ENCODE measurements at places on chromosomes 11 and 22.
A peak's percentile ranks its signal among the peaks of the same experiment; 100 is the strongest.

GRCh38 chr11:8098361-8098760, 17.4 kb downstream of the TUB start:
- DNase-seq, result peak; percentile 50

DNA sequence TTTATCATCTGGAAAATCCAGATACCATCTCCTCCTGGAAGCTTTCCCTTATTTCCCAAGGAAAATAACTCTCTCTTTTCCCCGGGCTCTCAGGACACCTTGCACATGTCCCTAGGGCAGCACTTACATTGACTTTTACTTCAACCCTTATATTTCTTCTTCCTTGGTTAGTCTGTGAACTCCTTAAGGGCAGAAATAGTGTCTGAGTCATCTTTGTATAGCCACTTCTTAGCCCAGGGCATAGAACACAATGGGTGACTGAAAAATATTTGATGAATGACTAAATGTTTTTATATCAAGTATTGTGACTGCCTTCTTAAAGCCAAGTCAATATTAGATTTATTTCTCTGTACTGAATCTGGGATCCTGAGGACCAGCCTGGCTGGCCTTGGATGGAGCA, 45.4 kb upstream of the MYOD1 start:
- no peak for DNase-seq

GRCh38 chr11:71311176-71311925, 59.0 kb upstream of the SHANK2 start:
- DNase-seq, result no peak

GRCh38 chr11:45754741-45755140, 50.2 kb upstream of the SLC35C1 start:
- DNase-seq, result no peak

GRCh38 chr11:75716659-75717058, 979 bp upstream of the MOGAT2 start:
- no peak for DNase-seq

- no peak for DNase-seq
Observed at GRCh38 chr22:50595189-50595588, 5.4 kb upstream of the MAPK8IP2 start.

DNA sequence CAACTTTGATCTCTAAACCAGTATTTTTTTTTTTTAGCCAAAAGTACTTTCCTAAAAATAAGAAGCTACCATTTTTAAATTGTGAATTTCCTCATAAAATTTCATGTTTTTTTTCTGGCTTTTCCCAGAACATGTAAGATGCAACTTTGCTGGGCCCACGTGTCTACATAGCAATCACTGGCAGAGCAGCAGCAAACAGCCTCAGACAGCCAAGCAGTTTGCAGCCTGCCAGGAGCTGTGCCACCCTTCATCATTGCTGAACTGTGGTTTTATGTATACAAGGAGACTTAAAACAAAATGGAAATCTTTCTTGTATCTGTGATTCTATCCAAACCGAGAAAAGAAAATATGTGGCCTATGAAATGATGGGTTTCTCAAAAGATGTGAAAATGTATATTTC, 110.2 kb downstream of the GRIA4 start:
- no peak for DNase-seq

- DNase-seq, result peak; percentile 93
Observed at GRCh38 chr11:47642099-47642855, at the start of gene MTCH2. Gene MTCH2 (minus strand): TSS chr11:47642559. CDS start chr11:47642465, 94 bp downstream.

DNA sequence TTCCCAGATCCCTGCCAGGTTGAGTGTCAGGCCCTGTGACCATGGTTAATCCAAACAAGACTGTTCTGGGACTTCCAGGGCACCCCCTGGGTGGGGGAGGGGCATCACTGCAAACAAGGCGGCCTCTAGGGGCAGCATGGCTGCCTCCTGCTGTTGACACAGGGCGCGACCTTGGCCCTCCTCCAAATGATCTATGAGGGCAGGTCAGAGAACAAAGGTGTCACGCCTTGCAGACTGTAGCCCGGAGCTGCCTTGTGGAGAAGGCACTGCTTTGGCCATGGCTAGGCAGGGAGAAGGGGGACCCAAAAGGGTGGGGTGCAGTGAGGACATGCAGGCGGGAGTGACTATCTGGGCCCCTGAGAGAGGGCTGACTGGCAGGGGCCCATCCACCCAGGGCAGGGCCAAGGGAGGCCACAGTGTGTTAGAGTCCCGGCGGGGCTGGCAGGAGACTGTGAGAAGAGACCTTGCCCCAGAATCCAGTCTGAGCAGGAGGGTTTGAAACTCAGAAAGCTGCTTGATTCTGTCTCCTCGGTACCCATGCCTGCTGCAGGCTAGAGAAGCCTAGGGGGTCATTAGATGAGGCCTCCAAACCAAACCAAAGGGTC, 35.6 kb downstream of the KCNC1 start:
- no peak for DNase-seq

DNA sequence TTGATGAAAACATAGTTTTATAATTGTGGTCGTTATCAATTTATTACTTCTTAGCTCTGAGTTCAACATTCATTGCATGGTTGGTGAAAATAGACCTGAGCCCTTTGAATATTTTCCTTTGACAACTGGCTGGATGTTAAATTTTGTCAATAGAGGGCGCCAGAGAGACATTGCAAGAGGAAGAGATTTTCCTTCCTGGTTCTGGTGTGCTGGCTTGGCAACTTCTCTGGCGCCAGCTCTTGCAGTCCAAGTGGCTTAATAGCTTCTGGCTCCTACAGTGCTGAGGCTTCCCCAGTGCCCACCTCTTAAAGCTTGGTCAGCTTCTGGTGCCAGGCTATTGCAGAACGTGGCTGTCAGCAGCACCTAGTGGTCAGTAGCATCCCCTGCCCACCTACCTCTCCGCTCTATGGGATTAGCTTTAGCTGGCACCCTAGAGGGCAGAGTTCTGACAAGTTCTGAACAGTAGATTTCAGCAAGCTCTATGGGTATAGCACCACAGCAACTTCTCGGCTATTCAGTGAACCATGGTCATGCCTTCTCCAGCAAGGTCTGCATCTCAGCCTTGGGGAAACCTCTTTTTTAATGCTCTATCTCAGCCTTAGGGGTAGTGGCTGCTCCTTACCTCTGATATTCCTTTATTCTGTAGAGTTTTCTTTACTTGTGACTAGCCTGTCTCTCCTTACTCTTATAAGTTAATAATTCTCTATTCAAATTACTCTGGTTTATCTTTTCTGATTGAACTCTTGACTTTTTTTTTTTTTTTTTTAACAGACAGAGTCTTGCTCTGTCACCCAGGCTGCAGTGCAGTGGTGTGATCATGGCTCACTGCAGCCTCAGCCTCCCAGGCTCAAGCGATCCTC, 59.4 kb downstream of the ACER3 start:
- DNase-seq, result peak; percentile 67

- DNase-seq, result no peak
Observed at GRCh38 chr11:122701143-122701542, 45.6 kb downstream of the UBASH3B start.

- no peak for DNase-seq
Observed at GRCh38 chr22:47129902-47130635, 367.6 kb downstream of the TBC1D22A start.

DNA sequence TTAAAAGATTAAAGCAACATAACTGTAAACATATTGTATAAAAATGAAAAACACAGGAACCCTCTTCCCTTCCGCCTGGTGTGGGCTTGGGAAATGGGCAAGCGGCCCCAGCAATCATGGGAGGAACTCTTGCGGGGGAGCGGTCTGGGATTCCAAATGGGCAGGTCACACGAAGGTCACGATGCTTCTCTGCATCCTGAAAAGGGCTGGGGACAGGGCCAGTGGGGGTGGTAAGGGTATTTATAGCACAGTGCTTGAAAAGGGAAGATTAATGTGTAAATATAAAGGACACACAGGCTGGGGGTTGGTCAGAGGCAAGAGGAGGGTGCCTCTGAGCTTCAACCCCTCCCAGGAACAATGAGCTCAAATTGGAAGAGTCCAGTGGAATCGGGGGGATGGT, 46.9 kb upstream of the OR4B1 start:
- no peak for DNase-seq

- no peak for DNase-seq
Observed at GRCh38 chr11:45161252-45162063, 15.0 kb downstream of the PRDM11 start.

Data from GM04504 (cell line).